ENCODE measurements at places on chromosomes 7 and 10.

DNA sequence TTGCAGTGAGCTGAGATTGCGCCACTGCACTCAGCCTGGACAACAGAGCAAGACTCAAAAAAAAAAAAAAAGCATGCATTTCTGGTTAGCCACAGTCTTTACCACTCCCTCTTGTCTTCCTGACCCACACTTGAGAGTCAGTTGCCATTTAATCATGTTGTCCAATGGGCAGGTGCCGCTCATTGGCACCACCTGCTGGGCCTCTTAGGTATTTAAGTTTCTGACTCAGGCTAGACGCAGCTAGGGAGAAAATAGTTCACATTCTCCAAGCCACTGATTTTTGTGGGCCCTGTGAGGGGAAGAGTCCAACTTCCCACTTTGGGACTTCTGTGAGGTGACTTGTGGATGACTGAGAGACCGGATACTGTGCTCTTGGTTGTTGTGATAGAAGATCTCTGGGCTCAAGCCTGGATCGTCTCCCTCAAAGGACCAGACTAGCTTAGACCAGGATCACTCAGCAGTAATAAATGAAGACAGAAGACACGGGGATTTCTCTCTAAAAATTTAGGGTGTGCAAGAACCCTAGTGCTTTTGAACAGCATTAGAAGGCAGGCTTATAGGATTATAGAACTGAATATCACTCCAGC lies 26.8 kb upstream of the SORCS3 start:
- DNase-seq = no peak

GRCh38 chr7:44114586-44115310 lies 8.6 kb downstream of the POLD2 start:
- no peak for DNase-seq

- no peak for DNase-seq
Observed at GRCh38 chr7:149063476-149063875, 27.0 kb downstream of the ZNF786 start.

DNA sequence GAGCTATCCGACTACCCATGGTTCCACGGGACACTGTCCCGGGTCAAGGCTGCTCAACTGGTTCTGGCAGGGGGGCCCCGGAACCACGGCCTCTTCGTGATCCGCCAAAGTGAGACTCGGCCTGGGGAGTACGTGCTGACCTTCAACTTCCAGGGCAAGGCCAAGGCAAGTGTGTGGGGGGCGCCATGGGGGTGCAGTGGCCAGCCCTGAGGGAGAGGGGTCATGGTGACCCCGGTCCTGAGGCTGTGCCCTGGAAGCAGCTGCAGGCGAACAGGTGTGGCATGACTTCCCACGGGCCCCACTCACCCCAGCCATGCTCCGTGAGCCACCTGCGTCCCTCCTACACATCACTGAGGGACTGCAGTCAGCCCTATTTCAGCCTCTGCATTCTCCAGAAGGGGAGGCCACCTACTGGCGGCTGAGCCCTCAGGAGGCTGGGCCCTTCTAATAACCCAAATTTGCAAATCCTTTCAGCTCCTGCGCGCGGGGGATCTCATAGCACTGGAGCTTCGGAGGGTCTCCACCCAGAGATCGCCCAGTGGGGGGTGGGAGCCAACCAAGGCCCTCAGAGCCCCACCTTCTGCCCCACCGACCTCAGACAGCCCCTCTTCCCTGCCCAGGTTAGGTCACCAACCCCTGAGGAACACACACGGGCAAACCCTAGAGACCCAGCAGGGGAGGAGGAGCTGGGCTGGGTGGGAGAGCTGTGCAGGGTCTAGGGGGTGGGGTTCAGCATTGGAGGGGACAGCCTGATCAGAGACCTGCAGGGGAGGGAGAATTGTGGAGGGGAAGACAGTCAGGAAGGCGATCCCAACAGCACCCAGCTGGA lies 30.8 kb downstream of the SH2B2 start:
- DNase-seq = no peak

DNA sequence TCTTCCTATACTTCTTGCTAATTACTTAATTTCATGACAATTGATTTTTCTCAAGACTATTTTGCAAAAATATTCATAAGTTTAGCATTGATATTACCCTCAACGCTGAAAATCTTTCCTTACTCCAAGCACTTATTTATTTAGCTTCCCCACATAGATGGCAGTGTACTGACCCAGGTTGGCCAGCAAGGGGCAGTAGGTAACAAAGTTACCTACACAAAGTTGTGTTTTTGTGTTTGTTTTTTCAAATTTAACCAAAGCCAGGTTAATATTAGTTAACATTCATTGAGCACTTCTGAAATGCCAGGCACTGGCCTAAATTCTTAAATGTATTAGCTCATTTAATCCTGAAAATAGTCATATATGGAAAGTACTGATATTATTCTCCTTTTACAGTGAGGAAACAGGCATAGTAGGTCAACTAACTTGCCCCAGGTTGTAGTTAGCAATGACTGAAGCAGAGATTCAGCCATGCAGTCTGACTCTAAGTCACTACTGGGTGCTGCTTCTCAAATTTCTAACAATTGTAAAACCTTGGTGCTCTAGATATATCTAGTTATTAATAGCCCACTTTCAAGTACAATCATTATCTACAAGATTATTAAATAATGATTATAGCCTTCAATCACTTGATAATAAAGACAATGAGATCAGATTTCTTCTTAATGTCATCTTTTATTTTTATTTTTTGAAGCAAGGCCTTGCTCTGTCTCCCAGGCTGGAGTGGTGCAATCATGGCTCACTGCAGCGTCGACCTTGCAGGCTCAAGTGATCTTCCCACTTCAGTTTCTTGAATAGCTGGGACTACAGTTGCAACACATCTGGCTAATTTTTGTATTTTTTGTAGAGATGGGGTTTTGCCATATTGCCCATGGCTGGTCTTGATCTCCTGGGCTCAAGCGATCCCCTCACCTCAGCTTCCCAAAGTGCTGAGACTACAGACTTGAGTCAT lies 5.8 kb upstream of the GGCT start:
- no peak for DNase-seq

- DNase-seq = no peak
Observed at GRCh38 chr10:69464801-69465401, 13.6 kb downstream of the TSPAN15 start.

- DNase-seq = no peak
Observed at GRCh38 chr7:80826520-80827238, 92.2 kb downstream of the SEMA3C start.

DNA sequence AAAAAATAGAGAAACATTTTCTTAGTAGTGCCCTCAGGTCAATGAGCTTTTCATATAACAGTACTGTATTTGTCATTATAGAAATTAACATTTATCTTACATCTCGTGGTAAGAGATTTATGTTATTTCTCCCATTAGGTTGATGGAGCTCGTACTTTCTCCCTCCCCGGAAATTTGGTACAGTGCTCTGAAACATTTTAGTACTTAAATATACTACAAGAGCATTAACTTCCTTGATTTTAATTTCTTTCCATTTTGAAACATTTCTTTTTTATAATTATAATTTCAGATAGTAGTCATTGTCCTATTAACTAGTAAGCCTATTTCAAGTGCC lies 205.4 kb downstream of the MBL2 start:
- no peak for DNase-seq

DNA sequence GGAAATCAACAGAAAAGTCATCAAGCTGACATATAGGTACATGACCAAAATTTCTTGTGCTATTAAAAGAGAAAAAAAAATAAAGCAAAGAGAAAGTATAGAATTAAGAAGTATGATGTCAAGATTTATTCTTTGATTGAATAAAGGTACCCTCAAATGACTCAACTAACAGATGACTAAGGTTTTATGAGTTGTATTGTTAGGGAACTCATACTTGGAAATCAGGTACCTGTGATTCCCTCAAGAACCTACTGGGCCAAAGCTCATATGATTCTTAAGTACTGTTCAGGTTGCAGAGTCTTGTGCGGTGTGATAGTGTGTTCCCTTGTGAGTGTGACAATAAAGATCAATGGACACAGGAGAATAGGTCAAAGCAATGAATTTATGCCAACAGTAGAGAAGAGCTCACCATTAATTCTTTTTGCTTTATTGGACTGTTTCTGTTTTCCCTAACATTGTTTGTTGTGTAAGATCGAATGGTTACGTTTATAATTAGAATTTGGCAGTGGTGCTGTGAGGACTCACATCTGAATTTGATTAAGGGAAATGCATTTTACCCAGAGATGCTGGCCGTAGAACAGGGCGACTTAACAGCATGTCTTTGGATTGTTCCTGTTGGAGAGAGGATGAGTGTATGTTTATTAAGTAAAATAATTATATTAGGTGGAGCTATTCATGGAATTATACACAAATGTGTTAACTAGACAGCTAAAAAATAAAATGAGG lies 293.2 kb upstream of the SEMA3D start:
- no peak for DNase-seq

- no peak for DNase-seq
Observed at GRCh38 chr10:118922226-118922625, 107.3 kb upstream of the NANOS1 start.

DNA sequence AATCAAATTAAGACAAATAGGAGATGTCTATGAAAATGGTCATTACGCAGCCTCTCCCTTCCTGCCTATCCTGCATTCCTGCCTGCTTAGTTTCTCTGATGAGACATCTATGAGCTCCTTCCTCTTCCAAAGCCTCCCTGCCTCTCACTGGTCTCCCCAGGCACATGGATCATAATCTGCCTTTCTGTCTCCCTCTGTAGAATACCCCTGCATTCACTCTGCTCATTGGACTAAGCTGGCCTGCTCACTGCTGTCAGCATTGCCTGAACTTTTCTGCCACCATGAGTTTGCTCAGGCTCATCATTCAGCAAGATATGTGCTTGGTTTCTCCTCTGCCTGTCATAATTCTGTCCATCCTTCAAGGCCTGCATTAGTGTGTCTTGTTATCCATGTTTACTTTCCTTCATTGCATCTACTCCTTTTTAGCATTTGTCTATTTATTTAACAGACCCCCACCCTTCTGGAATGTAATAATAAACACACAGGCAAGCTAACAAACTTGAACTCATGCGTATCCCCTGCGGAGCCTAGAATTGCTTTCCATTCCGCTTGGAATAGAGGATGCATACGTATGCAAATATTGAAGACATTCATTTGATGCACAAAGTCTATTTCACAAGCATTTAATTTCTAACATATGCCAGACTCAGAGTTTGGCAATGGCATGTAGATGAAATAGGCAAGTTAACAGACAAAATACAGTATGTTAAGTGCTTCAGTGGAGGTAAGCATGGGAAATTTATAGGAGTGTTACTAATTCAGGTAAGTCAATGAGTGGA lies 88.3 kb downstream of the PTPRZ1 start:
- no peak for DNase-seq

- DNase-seq = no peak
Observed at GRCh38 chr10:103823706-103824272, 31.6 kb downstream of the SH3PXD2A start.
